Fibroblast of the aortic adventitia (primary cell): ENCODE measurements at places on chromosomes 2 and 18. TPM values are rescaled to one million over a fixed set of nuclear protein-coding genes. Genes with fewer than 3 reads are reported as not detected.

Gene ABHD1
- total RNA-seq, result 0.09 TPM in 1 of 2 replicates, not detected in the other

Gene PXDN
- total RNA-seq, result 55.5 and 137 TPM in 2 replicates

DNA sequence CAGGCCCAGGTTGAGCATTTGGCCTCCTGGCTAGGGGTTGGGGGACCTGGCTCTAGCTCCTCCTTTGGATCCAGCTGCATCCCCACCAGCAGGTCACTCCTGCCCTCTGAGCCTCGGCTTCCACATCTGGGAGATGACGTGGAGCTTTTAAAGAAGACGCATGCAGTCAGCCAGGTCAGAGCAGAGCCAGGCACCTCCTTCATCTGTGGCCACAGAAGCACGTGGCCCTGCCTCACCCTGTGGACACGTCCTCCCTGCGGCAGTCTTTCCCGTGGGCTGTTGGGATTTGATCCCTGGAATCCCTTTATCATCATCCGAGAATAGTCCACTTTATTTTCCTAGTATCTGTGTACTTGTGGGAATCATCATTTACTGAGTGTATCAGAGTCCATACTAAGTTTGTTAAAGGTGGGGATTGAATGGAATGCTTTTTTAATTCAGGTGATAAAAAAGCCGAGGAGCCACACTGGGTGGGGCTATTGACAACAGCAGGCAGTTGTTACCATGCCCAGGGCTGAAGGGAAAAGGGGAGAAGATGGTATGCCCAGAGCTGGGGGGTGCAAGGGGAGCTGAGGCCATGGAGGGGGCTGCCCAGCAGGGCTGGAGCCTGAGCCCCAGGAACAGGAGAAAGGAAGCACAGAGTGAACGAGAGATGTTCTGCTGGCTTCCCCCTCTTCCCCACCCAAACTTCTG lies 170.1 kb downstream of the LAMA1 start:
- DNase-seq, result no peak

DNA sequence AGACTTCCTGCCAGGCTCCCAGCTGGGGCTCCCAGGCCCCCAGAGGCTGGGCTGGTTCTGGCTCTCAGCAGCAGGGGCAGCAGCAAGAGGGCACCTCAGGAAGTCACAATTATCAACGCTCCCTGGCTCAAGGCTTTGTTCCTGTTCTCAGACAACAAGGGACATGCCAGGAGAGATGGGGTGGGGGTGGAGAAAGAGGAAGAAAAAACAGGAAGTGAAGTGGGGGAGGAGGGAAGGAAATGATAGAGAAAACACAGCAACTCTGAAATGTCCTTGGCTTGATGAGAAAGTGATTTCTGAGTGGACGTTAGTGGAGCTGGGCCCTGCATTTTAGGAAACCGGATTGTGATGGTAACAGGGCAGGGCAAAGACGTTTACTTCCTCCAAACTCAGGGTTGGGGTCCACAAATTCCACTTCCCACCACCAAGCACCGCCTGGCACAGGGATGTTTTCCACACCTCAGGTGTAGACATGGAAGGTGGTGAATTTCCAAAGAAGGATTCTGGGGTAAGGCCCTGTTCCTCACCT lies 40.4 kb downstream of the CYRIA start:
- DNase-seq, result no peak

DNA sequence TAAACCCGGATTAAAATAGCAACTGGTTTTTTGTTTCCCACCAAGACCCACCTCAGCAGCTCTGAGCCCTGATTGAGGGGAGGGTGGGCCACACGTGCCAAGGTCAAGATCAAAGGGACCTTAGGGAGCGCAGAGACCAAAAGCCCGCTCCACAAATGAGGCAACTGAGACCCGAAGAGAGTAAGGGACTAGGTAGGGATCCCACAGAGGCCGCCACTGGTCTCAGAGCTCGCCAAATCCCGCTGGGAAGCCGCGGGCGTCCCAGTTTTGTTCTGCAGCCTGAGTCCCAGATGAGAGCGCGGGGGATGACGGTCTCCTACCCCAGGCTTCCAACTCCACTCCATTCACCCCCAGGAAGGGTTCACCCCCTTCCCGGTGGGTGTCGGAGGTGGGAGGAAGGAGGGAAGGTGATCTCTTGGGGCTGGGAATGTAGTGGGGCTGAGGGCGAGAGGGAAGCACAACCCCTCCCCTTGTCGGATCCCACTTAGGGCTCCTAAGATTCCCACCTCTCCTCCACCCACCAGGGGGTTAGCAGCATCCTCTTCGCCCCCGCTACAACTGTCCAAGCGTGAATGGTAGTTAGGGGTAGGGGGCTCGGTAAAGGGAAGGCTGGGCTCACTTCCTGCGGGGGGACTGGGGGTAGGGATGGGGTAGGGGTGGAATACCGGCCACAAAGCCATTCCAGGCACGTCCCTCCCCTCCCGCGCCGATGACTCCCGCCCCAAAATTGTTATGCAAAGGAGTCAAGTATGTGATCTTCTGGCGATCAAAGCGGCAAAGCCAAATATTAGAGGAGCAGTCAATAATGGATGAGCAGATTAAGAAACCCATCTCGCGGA lies 7.3 kb upstream of the EN1 start:
- no peak for DNase-seq

DNA sequence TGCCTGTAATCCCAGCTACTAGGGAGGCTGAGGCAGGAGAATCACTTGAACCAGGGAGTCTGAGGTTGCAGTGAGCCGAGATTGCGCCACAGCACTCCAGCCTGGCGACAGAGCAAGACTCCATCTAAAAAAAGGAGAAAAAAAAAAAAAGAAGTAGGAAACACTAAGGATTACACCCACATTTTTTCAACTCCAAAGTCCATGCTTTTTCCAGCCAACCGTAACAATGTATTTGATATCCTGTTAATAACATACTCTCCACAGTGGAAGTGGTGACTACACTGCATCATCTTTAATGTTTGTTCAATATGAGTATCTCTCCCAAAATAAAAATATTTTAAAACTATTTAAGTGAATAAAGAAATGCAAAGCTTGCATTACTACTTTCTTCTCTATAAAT lies 481.6 kb upstream of the ACVR2A start:
- DNase-seq, result no peak

DNA sequence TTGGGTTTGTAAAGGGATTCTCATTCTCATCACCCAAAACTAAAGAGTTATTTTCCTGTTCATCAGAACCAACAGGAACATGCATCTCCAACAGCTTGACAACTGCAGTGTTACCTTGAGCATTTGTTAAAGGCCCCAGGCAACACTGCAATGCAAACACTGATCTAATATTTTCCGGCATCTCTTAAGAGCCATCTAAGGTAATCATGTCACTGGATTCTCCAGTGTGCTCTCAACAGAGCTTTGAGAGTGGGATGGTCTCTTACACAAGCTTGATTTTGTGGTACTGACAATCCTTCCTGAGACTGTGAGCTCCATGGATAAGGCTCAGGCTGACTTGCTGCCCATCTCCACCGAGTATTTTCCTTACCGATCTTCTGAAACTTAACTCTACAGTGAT lies 90.5 kb upstream of the ITGB6 start:
- no peak for DNase-seq
